ENCODE measurements at places on chromosomes 6 and 20. TPM values are rescaled to one million over a fixed set of nuclear protein-coding genes. Genes with fewer than 3 reads are reported as not detected.

Gene C6orf52
- total RNA-seq: 5.0 TPM

Gene SEMG2
- total RNA-seq: not detected

Gene SMOC2
- not detected for total RNA-seq

Gene TMEM217
- total RNA-seq: 4.6 TPM

Gene B3GALT4
- total RNA-seq: 0.58 TPM

Gene DHX35
- 8.3 TPM for total RNA-seq

Gene THBS2
- 0.05 TPM for total RNA-seq

Gene FOXS1
- not detected for total RNA-seq

- no peaks in the 10 kb centered on the region for H3K4me1 ChIP-seq
- no peak overlapping the region for H3K4me3 ChIP-seq
- DNase-seq: no peak
- H3K27ac ChIP-seq: no peak overlapping the region
- no peaks in the 10 kb centered on the region for H3K27me3 ChIP-seq
Observed at GRCh38 chr6:154542747-154543146, 32.3 kb upstream of the CNKSR3 start.

- H3K27ac ChIP-seq: peak overlapping the region; percentile 35
- H3K4me1 ChIP-seq: peaks cover 6% of the 10 kb centered on the region
- H3K36me3 ChIP-seq: peaks cover 4% of the 10 kb centered on the region
- DNase-seq: no peak
- no peaks in the 10 kb centered on the region for H3K27me3 ChIP-seq
Observed at GRCh38 chr20:62239278-62239879, 1.1 kb downstream of the OSBPL2 start.

GRCh38 chr6:134341999-134342567 lies 24.2 kb upstream of the SGK1 start:
- no peak overlapping the region for H3K4me3 ChIP-seq
- no peak for DNase-seq
- no peaks in the 10 kb centered on the region for H3K4me1 ChIP-seq
- H3K27me3 ChIP-seq: no peaks in the 10 kb centered on the region

- no peak overlapping the region for H3K4me3 ChIP-seq
- no peaks in the 10 kb centered on the region for H3K27me3 ChIP-seq
- H3K27ac ChIP-seq: no peak overlapping the region
- no peak for DNase-seq
Observed at GRCh38 chr20:39960522-39961428, 728.3 kb downstream of the MAFB start.

GRCh38 chr20:6811262-6812035 lies 44.0 kb downstream of the BMP2 start:
- H3K4me3 ChIP-seq: no peak overlapping the region
- H3K36me3 ChIP-seq: peaks cover 2% of the 10 kb centered on the region
- H3K4me1 ChIP-seq: no peaks in the 10 kb centered on the region

Measured in MCF 10A (cell line).